ENCODE measurements at places on chromosomes 6 and 20.
A peak's percentile ranks its signal among the peaks of the same experiment; 100 is the strongest.

DNA sequence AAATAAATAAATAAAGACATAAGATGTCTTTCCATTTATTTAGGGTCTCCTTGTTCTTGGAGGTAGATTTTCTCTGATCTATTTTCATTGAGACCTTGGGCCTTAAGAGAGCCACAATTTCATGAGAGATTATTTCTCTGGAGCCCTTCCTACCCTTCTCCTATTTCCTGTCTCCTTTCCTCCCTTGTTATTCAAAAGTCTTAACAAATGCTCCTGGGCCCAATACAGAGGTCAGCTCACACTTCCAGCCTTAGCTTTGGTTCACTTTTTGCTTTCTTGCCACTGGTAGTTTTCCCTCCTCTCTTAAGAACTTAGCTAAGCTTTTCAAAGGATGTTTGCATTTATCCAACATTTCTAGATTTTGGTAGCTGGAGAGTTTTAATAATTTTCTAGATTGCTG lies 44.0 kb downstream of the PTPRA start:
- no peak for DNase-seq

DNA sequence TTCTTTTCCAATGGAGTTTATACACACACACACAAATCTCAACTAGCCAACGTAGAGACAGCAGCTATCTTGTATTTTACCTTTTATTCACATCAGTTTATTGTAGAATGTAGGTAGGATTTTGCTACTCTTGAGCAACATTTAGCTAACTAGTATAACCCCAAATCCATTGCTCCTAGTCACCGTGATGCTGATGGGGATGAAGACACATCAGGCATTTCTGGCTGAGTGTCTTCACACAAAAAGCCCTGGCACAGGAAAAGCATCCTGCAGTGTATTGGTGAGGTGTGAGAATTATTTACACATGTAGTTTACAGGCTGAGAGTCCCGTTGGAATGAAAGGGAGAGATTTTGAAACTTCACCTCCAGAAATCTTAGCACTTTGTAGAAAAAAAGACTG lies 65.9 kb upstream of the FBXL4 start:
- DNase-seq = no peak

GRCh38 chr6:110482774-110483400 lies 6.5 kb upstream of the SLC22A16 start:
- DNase-seq = no peak

DNA sequence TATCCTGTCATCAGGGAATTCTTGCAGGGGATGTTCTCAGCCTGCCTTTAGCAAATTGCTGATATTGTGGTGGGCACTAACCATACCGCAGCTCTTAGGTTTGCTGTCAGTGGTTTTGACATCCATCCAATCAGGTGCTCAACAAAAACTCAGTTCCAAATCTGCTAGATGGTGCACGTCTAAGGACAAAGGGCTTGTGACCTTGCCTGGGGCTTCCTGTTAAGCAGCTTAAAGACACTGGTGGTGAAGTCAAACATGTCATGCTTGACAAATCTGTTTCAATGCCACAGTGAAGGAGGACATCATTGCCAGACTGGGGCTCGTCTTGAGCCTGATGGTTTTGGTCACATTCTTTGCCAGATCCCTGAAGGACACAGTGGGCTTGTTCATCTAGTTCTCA lies 179.8 kb upstream of the NOX3 start:
- DNase-seq = peak; percentile 4

DNA sequence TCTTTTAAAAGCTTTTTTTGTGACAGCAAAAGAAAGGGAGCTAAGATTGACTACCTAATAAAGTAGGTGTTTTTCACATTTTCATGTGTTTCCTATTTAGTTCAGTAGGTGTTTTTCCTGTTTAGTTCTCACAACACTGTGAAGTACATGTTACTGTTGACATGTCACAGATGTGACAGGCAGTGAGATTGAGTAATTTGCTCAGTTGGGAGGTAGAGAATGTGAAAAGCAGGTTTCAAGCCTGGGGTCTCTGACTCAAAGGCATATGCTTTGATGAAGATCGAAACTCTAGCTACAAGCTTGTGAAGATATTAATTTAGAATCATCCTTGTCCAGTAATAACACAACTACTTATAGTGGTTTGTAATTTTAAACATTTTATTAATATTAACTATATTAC lies 43.1 kb downstream of the SLX4IP start:
- no peak for DNase-seq

DNA sequence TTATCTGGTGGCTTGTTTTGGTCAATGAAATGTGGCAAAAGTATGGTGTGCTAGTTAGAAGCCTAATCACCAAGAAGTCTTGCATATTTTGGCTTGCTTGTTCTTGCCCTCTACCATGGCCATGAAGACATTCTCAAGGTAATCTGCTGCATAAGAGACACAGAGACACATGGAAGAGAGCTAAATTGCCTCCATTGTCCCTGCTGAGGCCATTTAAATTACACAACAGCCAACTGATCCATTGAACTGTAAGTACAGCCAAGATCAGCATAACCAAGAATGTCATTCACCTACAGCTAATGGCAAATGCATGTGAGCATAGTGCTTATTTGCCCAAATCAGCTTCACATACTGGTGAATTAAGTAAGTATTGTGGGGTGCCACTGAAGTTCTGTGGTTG lies 603.8 kb downstream of the FRK start:
- DNase-seq = no peak

- no peak for DNase-seq
Observed at GRCh38 chr6:161869491-161869890, 595.6 kb upstream of the AGPAT4 start.

DNA sequence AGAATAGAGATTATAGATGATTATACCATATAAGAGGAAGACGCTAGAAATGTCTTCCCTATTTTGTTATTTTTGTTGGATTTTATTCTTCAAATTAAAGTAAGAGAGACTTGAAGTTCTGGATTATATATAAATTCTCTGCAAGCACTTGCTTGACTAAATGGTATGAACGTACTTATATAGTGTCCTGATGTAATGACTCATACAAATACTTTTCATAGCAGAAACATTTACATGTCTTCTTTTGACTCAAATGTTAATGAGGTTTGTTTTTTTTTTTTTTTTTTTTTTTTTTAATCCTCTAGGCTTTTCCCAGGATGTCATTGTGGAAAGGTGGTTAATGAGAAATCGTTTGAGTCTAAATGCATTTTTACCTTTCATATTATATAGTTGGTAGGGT lies 55.0 kb downstream of the PDE7B start:
- DNase-seq = peak; percentile 63

GRCh38 chr6:81130969-81131368 lies 621.5 kb downstream of the TENT5A start:
- no peak for DNase-seq

DNA sequence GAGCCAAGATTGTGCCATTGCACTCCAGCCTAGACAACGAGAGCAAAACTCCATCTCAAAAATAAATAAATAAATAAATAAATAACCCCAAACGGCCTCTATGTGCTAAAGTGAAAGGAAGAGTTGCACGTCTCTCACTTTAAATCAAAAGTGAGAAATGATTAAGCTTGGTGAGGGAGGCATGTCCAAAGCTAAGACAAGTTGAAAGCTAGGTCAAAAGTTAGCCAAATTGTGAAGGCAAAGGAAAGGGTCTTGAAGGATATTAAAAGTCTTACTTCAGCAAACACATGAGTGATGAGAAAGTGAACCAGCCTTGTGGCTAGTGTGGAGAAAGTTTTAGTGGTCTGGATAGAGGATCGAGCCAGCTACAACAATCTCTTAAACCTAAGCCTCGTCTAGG lies 14.3 kb downstream of the ZBP1 start:
- DNase-seq = no peak

- peak; percentile 66 for DNase-seq
Observed at GRCh38 chr20:50191065-50191543, 474 bp downstream of the CEBPB start.

DNA sequence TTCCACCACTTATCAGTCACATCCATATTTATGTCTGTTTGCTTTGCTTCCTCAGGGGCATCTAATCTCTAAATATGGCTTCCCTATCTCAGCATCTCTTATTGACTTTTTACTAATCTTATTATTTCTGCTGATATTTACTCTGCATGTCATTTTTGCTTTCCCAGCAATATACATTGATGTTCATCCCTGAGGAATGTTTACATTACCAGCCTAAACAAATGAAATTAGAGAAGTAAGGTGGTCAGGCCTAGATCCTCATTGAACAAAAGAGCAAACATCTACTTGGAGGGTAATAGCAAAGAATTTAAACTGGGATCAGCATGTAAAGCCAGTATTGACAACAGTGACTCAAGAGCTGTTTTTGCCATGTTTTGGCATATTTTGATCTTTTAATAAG lies 546.4 kb downstream of the MMUT start:
- DNase-seq = no peak

GRCh38 chr6:147991961-147992360 lies 350.7 kb upstream of the SASH1 start:
- no peak for DNase-seq

- no peak for DNase-seq
Observed at GRCh38 chr20:2618815-2619214, 33.6 kb upstream of the NOP56 start.

DNA sequence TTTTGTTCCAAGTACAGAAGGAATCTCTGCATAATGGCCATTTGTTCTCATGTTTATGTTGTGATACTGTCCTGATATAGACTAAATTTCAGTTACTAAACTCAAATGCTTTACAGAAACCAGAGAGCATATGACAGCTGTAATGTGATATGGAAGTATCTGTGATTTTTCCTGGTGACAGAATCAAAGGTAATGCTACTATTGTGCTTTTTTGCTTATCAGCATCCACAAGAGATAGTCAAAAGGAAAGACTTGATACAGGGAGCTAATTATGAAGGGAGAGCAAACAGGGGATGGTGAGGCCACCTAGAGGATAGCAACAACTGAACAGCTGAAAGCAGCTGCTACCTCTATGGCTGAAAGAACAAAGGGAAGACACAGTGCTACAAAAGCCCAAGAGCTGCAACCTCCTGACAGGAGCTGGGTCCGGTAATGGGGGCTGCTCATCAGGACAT lies 181.4 kb downstream of the PHF3 start:
- DNase-seq = peak; percentile 37

DNA sequence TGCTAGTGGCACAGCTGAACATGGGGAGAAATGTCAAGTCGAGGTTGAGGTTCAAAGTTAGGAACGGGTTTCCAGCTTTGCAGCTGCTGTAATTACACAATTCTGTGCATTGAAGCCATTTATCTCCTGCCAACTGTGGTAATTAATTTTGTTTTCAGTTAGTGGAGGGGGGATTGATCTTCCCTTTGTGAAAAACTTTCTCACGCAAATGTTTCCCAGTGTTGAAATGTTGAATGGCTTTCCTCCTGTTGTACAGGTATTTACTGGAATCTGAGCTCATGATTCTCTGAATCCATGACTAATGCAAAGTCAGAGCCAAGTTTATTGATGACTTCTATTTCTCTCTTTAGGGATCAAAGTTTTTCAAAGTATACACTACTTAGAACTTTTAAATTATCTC lies 198.4 kb upstream of the SLC35B3 start:
- DNase-seq = no peak

DNA sequence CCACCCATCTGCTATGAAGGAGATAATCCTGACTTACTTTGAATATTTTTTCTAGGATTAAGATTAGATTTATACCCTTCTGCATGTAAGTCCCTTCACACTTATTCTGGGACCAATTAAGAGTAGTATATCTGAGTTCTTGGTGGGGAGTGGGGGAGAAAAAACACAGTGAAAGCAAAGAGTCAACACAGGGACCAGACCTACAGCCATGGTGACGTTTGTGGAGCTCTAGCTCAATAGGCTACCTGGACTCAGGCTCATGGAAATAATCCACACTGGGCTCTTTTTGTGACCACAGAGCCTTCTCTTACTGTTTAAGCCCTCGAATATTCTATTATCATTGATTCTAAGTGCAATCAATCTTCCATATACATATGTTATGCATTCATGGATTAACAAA lies 491.4 kb downstream of the LMBRD1 start:
- no peak for DNase-seq

- no peak for DNase-seq
Observed at GRCh38 chr20:33838035-33838864, 27.1 kb downstream of the CHMP4B start.

DNA sequence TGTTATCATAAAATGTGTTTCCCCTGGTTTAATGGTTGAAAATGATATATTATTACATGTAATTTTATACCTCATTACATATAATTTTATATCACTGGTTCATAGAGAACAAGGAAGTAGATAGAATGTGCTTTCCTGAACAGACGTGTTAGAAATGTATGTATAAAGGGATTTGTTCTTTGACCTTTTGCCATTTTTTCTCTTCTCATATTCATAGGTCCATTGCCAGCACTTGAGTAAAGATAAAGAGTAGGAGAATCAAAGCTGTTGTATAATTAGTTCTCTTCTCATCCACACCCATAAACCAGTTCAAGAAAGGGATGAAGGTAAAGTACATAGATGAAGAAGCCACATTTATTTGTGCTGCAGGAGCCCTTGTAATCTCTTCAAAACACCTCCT lies 46.7 kb downstream of the RNF217 start:
- no peak for DNase-seq

- DNase-seq = peak; percentile 75
Observed at GRCh38 chr6:56279331-56280080, 32.1 kb upstream of the COL21A1 start.

- DNase-seq = no peak
Observed at GRCh38 chr20:34710568-34710839, 6.4 kb downstream of the TP53INP2 start.

GRCh38 chr6:130843575-130844320 lies 16.5 kb downstream of the SMLR1 start:
- DNase-seq = peak; percentile 63

DNA sequence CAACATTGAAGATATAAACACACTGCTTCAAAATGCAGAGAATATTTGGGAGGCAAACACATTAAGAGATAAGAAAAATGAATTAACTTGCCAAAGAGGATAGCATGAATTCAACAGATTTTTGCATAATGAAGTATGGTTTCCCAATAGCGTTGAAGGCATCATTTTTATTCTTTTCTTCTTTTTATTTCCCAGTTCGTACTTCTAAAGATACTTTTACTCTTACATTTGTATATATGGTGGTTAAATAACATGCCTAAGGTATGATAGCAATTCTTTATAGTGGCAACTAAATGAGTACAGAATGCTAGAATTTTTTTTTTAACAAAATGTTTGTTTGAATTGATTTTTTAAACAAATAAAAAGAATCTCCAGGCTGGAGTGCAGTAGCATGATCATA lies 473.4 kb upstream of the MARCKS start:
- no peak for DNase-seq

DNA sequence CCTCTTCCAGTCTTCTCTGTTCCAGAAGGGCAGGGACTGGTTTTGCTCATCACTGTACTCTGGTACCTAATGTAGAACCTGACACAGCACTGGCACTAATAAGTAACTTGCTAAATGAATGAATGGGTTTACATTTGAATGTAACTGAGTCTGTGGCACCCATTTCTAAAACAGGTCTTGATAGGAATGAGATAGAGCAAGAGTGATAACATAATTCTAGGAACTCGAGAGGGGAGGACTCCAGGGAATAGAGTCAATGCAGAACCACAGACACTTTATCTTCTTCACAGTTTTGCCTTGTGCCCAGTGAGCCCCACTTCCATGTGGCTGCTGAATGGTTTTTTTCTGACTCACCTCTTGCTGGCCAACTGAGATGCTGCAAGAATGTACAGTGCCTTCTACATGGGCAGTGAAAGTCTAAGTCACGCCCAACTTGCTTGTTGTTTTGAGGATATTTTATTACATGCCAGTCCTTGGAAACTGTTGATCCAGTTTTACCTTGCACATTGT lies 61.1 kb downstream of the TBC1D7 start:
- peak; percentile 26 for DNase-seq
